ENCODE measurements at places on chromosomes 6 and 20.

DNA sequence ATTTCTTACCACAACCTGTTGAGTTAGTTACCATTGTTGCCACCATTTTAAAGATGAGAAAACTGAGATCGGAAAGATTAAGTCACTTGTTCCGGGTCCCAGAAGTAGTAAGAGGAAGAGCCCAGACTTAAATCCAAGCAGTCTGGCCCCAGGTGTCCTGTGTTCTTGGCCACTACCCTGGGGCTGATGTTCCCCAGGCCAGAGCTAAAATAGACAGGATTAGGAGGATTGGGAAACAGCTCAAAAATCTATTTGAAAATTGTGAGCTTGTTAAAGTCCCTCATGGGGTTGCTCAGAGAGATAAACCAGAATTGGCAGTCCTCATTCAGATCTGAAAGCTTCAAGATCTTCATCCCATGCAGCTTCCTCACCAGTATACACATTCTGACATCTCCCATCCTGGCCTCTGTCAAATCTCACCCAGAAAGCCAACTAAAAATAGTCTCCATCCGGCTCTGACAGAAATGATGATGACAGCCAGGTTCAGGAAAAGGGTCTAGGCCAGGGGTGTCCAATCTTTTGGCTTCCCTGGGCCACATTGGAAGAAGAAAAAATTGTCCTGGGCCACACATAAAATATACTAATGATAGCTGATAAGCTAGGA, 62.0 kb downstream of the GFOD1 start:
- DNase-seq = no peak

GRCh38 chr6:41406728-41407489, 71.5 kb downstream of the NCR2 start:
- DNase-seq = no peak

- DNase-seq = no peak
These were observed 713.7 kb upstream of the EPHA7 start for GRCh38 chr6:94133106-94133505.

- DNase-seq = no peak
These were observed 28.6 kb downstream of the KIF25 start for GRCh38 chr6:168025831-168026710.

DNA sequence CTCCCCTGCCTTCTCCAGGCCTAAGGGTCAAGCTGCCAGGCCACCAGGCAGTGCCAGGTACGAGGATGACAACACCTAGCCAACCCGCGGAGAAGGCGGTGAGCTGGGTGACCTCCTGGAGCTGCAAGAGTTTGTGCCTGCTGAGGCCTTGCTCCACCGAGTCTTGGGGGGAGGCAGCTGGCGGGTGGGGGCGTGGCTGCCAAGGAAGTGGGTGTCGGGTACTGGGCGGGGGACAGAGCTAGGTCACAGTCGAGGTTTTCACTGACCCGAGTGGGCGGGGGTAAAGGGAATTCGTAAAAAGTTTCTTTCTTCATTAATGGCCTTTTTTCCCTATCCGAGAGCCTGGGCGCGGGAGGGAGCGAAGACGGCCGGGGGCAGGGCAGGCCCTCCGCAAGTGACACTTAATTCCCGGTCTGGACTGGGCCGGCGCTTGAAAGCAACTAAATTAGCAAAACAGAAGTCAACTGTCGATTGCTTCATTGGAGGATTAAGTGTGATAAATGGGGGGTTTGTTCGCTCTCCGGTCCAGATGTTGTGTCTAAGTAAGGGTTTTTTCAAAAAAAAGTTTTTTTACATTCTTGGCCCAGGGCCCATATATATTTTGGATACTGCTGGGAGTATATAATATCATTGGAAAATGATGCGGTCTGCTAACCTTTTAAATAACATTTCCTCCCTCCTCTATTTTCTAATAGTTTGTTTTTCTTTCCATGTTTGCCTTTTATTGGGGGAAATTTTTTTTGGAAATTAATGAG, 43.1 kb upstream of the FOXP4 start:
- no peak for DNase-seq

DNA sequence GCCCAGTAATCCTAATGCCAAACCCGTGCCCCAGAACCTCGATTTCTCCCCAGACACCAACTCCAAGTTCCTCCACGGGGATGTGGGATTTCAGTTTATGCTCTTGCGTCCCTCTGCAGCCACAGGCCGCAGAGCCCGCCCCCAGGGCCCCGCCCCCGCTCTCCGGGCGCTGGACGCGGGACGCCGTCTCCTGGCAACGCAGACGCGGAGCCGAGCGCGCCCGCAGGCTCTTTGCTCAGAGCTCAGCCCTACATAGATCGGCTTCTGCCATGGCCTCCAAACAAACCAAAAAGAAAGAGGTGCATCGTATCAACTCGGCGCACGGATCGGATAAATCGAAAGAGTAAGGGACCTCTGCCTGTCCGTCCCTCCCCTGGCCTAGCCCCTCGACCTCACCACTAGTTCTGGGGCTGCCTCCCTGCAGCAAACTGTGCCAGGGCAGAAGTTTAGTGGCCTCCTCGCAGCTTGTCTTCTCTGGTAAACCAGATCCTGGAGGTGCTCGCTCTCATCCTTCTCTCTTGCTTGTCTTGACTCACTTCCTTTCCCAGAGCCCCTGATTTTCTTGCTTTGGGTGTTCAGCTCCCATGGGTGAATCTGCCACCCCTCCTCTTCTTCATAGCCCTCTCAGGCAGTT, at the start of gene ADGB:
TSS of gene ADGB (plus strand) at position 201 of the 634 bp plus-strand sequence. CDS start at position 270, 69 bp downstream.
- DNase-seq = no peak

DNA sequence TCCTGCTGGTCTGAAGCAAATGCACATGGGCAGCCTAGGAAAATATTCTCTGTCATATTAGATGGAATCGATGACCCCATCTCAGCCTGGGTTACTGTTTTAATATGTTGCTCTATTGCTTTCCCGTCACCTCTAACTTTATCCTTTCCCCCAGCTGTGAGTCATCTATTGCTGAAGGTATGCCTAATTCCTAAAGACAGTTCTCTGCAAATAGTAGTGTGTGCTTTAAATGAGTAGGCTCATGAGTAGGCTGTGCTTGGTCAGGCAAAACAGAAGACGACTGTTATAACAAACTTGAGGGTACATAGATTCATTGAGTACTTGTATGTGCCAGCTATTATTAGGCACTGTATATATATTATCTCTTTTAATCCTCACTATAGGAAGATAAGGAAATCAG, 47.2 kb downstream of the CTNNBL1 start:
- DNase-seq = no peak

GRCh38 chr6:93017626-93018025, 401.7 kb downstream of the EPHA7 start:
- no peak for DNase-seq

- no peak for DNase-seq
These were observed 145.7 kb downstream of the KHDC1L start for GRCh38 chr6:73079611-73079955.

DNA sequence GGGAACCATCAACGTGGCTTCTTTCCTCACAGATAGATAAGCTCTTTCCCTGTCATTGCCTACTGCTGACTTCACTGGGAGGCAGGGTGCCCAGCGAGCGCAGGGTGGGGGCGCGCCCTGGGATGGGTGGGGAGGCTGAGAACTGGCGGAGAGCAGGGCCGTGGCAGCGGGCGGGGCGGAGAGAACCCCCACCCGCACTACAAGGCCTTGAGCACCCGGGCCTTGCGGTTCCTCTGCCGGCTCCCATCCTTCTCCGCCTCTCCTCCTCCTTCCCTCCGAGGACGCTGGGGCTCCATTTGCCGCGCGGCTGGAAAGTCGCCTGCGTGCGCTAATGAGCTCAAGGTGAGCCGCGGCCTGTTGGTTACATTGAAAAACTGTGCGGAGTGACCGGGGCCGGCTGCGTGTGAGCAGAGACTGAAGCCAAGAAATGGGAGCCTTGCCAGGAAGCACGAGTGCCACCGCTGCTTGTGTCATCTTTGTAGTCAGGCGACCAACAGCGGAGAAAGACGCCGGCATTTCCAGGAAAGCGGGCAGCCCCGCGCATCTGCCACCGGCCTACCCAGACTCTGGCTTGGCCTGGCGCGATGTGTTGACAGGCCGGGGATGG, 963.5 kb upstream of the SLC35B3 start:
- DNase-seq = no peak

DNA sequence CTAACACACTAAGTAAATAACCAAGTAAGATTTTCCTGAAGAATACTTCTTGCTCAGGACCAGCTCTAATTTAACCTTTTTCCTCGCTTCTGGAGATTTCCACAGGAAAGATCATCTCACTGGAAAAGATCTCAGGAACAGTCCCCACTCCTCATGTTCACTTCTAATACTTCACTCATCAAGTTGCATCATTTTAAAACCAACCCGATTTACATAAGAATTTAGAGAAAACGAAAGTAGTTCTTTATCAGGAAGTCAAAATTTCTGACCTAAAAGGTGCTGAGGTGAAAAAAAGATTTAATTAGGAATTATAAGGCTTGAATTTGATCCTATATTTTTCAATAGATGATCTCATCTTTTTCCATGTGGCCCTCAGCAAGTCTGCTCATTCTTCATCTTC, 46.6 kb upstream of the PKHD1 start:
- no peak for DNase-seq

DNA sequence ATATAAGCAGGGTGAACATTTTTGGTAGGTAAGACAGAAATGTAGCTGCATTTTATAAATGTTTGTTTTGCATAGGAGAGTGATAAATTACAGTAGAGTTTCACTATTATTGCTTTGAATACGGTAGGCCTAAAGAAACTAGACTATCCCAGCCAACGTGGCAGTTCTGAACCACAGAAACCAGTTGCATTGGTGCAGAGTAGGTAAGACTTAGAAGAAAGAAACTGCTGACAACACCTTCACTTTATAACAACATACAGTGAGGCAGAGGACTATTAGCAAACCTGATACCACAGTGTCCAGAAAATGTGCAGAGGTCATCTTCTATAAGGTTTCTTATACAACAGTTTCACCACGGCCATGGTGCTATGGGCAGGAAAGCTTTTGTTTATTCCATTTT, 566.1 kb downstream of the KIF16B start:
- no peak for DNase-seq

GRCh38 chr6:36608788-36609563, 14.8 kb downstream of the SRSF3 start:
- DNase-seq = no peak

GRCh38 chr6:30985490-30985889, 2.0 kb downstream of the MUC21 start:
- DNase-seq = no peak

DNA sequence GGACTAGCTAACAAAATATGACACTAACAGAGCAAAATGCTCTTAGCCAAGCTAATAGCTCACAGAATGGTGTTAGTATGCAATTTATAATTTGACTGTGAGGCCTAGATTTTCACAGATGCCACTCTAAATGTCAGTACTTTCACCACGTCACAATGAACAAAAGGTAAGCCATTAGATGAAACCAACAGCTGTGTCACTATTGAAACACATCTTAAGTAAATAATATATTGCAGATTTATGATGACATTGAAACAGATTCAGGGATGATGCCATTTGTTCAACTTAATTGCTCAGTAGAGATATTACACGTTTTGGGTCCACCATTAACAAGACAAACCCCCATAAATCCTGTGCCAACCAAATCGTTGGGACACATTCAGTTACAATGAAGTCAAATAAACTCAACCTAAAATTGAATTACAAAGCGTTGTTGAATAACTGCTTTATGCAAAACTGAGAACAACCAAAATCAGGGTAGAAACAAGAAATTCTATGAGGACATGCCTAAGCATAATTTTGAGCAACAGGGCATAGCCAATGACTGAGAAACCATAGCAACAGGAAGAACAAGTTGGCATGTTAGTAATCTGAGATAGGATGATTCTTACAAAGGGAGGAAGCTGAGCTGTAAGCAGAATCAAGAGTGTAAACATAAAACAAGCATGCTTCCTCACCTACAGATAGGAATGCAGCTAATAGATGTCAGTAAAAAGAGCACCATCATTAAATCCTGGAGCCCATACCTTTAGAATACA, 85.6 kb upstream of the KHDRBS2 start:
- DNase-seq = no peak

GRCh38 chr6:30345852-30346251, 896 bp downstream of the RPP21 start:
- DNase-seq = no peak

DNA sequence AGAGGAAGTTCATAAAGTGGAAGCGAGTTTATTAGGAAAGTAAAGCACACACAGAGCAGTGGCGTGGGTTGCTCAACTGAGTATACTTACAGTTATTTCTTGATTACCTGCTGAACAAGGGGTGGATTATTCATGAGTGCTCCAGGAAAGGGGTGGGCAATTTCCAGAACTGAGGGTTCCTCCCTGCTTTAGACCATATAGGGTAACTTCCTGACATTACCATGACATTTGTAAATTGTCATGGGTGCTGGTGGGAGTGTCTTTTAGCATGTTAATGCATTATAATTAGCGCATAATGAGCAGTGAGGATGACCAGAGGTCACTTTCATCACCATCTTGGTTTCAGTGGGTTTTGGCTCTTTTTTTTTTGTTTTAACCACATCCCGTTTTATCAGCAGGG, 29.8 kb downstream of the PDYN start:
- DNase-seq = no peak

DNA sequence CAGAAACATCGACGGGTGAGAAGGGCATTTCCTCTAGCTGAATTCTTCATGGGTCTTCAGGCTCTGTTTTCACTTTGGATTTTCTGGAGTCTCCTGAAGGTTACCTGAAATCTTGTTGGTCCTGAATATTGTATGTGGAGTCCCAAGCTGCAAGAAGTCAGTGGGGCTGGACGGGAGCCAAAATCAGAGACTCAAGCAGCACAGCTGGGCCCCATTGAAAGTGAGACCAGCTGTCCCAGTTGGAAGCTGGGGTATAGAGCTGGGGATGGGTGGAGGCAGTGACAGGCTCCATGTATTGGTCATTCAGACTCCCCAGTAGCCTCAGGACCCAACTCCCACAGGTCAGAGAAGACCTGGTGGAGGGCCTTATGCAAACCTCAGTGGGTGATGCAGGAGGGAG, 111.3 kb upstream of the MLN start:
- DNase-seq = no peak

DNA sequence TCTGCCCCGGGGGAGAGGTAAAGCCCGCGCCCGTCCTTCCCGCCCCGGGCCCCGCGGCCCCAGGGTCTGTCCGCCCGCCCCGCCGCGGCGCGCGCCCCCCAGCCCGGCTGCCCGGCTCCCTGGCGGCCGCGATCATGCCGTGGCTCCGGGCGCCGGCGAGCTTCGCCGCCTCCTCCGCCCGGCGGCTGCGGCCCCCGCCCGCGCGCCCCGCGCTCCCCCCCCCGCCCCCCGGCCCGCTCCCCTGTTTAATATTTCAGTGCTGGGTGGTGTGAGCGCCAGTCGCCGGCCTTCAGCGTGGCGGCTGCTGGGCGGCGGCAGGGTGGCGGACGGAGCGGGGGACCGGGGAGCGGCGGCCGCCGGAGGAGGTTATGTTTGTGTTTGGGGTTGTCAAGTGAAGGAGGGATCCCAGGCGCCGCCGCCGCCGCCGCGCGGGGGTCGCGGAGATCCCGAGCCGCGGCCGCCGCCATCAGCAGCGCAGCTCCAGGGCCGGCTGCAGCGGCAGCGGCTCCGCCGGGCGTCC, at the start of gene HIVEP1:
TSS of gene HIVEP1 (plus strand) at position 275 of the 520 bp plus-strand sequence. CDS start 3,317 bp downstream, outside the sequence.
- DNase-seq = no peak

DNA sequence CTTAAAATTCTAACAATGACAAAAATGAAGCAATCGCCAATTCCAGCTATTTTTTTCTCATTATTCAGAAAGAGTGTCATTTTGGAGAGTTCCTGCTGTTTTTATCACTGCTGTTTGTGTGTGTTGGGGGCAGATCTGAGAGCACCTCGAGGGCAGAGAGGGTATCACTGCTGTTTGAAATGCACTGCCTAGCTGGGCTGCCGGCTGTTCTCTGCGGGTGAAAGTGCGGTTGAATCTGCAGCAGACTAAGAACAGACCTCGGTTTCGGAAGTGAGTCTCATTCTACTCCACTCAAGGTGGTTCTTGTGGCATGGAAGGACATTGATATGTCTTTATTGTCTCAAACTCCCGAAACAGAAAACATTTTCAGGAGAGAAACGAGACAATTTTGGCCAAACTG, 18.3 kb downstream of the INSM1 start:
- no peak for DNase-seq
